Stimulated activated CD8-positive, alpha-beta memory T cell treated with anti-CD3 and anti-CD28 coated beads, Interleukin-7, amount 100 ng/mL, for 48 hours (primary cell): ENCODE measurements at places on chromosomes 16 and 17.

GRCh38 chr17:61353615-61354014 lies 46.0 kb upstream of the TBX2 start:
- no peak for DNase-seq

DNA sequence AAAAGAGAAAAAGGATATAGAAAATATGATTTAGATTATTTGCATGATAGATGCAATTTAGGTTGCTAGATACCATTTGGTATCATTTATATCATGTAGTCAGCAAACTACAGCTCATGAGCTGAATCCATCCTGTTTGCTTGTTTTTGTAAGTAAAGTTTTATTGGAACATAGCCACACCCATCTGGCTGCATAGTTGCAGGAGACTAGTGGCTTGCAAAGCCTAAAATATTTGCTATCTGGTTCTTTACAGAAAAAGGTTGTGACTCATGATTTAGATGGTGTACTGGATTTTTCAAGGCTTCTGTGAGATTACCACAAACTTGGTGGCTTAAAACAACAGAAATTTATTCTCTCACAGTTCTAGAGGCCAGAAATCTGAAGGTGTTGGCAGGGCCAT lies 49.9 kb downstream of the MAP2K4 start:
- no peak for DNase-seq

GRCh38 chr17:76179496-76180467 lies 38.7 kb upstream of the FOXJ1 start:
- no peak for DNase-seq

DNA sequence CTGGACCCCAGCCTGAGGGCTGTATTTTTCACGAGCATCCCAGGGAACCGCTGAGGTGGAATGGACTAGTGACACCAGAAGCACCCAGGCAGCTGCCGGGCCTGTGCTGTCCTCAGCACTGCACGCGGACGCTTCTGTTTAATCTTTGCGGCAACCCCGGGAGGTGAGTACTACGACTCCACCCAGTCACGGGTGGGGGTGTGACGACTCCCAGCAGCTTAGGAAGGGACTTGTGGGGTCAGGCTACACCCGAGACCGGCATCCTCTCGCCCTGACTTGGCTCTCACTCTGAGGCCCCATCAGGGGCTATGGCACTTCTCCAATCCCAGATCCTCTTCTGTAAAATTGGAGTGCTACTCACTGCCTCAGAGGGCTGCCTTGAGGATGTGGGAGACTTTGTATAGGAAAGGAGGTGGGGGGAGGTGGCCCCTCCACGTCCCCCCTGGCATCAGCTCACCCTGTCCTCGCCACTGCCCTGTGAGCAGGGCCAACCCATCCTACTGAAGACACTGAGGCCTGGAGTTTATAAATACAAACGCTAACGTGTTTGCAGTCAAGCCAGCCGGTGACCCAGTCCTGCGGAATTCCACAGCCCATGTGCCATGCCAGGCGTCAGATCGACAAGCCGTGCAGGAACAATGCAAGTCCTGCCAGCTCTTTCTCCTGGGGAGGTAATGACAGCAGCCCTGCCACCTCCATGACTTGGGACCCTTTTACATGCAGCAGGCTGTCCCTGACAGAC lies 44.4 kb downstream of the PPL start:
- DNase-seq = no peak

DNA sequence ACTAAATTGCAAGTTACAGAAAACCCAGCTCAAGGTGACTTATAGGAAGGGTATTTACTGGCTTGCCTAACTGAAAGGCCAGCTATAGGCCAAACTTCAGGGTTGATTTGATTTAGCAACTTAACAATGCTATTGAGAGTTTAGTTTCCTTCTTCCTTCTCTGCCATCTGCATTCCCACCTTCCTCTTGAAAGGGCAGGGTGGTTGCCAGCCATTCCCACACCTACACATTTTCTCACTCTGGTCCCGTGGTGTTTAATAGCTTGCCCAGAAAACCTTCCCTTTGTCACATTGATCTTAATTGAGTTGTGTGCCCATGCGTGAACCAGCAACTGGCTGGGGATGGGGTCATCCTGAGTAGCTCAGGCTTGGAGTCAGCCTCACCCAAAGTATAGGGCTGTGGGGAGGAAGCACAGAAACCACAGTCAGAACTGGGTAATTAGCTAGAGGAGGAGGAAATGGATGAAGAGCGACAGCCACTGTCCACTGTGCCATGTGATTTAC lies 194.7 kb downstream of the SPECC1 start:
- no peak for DNase-seq

GRCh38 chr16:65916995-65917394 lies 449.5 kb upstream of the CDH5 start:
- DNase-seq = no peak

DNA sequence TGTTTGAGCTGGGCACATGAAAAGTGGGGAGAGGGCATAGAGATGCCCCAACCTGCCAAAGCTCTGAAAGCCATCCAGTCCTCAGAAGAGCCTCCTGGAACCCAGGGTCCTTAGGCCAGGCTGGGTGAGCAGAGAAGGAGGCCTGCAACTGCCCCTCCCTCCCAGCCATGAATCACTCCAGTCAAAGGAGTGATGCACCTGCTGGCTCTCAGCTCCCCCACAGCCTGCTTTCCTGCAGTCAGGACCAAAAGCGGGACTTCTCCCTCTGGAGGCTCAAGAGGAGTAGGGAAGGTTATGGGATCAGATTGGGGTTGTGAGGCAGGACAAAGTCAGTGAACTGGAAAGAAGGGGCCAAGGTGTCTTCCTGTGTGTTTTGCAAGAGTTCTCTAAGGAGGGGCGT lies 145.6 kb downstream of the TMEM132E start:
- DNase-seq = no peak

DNA sequence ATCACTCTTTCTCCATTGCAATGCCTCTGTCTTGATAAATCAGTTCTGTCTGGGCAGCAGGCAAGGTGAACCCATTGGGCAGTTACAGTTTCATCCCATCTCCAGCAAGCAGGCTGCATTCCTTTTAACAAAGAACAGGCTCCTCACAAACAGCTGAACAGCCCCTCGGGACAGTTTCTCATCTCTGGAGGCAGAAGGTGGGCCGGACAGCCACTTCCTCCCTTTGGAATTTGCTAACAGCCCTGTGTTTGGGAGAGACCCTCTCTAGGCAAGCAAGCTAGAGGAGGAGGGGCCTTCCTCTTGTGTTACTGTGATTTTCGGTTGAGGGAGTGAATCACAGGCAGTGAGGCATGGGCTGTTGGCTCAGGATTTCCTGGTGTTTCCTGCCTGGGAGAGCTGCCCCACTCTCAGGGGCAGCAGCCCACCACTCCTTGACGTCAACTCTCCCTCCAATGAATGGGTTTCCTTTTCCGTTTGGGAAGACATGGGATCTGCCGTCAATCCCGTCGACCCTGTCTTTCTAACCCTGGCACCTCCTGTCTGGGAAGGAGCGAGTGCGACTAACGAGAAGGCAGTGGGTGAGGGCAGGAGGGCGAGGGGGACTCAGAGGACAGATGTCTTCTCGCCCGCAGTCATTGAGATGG lies 3.7 kb upstream of the PGS1 start:
- DNase-seq = no peak
